Stimulated activated CD4-positive, alpha-beta T cell treated with anti-CD3 and anti-CD28 coated beads, Interleukin-15, amount 100 ng/mL, for 1 hour (primary cell): ENCODE measurements at places on chromosomes 2 and 18.

DNA sequence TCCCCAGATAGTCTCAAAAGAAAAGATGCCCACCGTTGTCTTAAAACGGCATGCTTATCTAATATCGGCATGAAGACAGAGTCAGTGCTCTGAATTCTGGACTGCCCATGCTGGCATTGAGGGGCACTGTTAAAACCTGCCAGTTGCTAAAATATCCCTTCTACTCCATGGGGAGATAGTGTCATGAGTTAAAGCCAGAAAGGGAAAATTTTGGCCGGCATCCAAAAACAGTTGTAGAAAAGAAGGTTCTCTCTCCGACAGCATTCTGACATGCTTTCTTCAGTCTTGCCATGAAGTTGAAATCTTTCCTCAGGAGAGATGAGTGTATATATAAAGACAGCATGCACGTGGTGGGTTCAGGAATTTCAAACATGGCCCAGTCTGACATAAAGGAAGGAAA lies 401.3 kb upstream of the PIK3C3 start:
- no peak for DNase-seq

- DNase-seq, result no peak
Measured at GRCh38 chr2:232761301-232761907, 15.0 kb downstream of the KCNJ13 start.

- DNase-seq, result no peak
Measured at GRCh38 chr2:153595939-153596338, 117.4 kb upstream of the RPRM start.

- no peak for DNase-seq
Measured at GRCh38 chr18:4399929-4400328, 55.2 kb downstream of the DLGAP1 start.

GRCh38 chr2:24508878-24509277 lies 17.8 kb downstream of the NCOA1 start:
- no peak for DNase-seq

DNA sequence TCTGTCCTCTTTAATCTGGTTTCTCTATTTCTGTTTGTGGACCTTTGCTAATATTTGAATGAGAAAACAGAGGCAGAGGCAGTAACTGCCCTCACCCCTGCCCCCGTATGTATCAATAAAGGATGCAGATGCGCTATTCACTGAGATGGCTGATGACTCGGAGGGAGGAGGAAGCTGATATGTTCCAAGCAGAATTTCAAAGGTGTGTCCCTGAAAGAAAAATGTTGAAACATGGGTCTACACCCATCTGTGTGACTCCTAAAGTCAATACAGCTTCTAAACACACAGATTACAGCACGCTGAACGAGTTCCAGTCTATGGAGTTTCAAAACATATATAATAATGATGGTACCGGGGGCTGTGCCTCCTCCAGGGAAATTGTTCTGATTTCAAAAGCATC lies 38.8 kb downstream of the EPHA4 start:
- DNase-seq, result no peak

- no peak for DNase-seq
Measured at GRCh38 chr18:23838233-23838632, 149.0 kb downstream of the LAMA3 start.

- no peak for DNase-seq
Measured at GRCh38 chr18:53795610-53796009, 428.9 kb downstream of the MBD2 start.

- no peak for DNase-seq
Measured at GRCh38 chr18:63775166-63775730, at the start of gene SERPINB7. Gene SERPINB7, plus strand, starts transcription at chr18:63775418. Its CDS starts 6,955 bp downstream, at chr18:63782373.

DNA sequence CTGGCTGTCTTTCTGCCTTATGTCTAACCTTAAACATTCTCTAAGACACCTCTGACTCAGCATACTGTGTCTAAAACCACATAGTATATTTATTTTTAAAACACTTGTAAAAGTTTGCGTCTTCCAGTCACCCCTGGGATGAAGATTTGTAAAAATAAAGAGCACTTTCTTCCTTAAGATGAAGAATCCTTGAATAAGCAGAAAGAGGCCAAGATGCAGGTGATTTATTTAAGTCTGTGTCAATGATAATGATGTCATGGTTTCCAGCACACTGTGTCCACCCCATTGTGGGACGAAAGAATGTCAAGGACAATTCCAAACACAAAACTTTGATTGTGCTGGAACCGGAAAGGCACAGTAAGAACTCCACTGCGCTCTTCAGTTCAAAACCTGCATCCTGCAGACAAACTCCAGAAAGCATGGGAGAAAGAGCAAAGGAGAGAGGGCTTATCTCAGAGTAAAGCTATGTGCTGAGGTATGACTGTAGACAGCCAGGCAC lies 92.9 kb downstream of the ZEB2 start:
- no peak for DNase-seq
